Activated CD8-positive, alpha-beta memory T cell treated with anti-CD3 and anti-CD28 coated beads for 48 hours (primary cell): ENCODE measurements at places on chromosomes 1 and 21.

- no peak for DNase-seq
These were observed 245.9 kb downstream of the DISC1 start for GRCh38 chr1:231872461-231872910.

DNA sequence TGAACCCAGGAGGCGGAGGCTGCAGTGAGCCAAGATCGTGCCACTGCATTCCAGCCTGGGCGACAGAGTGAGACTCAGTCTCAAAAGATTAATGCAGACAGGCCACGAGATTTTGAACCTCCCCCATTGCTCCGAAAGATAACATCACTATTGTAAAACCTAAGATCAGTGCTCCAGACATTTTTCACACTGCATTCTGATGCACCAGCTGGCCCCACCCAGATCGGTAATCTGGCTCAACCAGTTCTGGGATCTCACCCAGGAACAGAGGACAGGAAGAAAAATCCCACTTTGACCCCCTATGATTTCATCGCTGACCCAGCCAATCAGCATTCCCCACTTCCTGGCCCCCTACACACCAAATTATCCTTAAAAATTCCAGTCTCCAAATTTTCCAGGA, 10.7 kb upstream of the CSRP1 start:
- no peak for DNase-seq

GRCh38 chr1:238384381-238384780, 493.7 kb upstream of the ZP4 start:
- no peak for DNase-seq

DNA sequence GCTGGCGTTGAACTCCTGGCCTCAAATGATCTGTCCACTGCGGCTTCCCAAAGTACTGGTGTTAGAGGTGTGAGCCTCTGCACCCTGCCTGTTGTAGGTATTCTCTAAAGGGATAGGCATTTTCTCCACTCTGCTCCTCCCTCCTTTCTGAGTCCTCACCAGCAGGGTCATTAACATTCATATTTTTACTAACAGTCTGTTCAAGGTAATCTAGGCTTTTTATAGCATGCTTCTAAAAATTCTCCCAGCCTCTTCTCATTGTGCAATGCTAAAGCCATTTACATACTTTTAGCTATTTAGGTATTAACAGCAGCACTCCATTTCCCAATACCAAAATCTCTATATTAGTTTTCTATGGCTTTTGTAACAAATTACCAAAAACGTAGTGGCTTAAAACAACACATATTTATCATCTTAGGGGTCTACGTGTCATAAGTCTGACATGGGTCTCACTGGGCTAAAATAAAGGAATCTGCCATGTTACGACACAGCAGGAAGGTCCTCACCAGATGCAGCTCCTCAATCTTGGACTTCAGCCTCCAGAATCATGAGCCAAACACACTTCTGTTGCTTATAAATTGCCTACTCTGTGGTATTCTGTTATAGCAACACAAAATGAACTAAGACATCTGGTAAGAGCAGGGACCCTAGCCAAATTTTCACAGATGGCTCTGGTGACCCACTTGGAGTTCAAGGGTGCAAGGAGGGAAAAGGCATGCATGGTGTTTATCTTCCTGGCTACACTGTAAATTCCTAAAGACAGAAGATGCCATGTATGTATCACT, 2.9 kb upstream of the SLC2A7 start:
- DNase-seq = no peak

DNA sequence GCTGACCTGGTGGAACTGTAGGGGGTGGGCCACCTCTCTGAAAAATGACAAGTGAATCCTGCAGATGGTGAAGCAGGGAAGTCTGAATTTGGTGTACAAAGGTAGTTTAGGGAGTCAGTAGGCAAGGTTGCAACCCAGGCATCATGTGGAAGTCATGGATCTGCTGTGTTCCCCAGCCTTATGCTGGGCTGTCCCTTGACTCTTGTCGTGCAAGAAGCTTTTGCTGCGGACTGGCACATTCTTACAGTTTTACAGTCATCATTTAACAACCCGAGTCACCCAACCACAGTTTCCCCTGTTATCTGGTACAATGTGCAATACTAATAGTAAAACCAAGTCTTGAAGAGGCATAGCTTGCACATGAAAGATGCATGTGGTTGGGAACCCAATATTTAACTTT, 13.2 kb downstream of the RHOU start:
- no peak for DNase-seq

GRCh38 chr1:220227393-220227792, 44.9 kb downstream of the RAB3GAP2 start:
- no peak for DNase-seq

GRCh38 chr1:30912913-30913652, 4.5 kb upstream of the SDC3 start:
- DNase-seq = no peak

DNA sequence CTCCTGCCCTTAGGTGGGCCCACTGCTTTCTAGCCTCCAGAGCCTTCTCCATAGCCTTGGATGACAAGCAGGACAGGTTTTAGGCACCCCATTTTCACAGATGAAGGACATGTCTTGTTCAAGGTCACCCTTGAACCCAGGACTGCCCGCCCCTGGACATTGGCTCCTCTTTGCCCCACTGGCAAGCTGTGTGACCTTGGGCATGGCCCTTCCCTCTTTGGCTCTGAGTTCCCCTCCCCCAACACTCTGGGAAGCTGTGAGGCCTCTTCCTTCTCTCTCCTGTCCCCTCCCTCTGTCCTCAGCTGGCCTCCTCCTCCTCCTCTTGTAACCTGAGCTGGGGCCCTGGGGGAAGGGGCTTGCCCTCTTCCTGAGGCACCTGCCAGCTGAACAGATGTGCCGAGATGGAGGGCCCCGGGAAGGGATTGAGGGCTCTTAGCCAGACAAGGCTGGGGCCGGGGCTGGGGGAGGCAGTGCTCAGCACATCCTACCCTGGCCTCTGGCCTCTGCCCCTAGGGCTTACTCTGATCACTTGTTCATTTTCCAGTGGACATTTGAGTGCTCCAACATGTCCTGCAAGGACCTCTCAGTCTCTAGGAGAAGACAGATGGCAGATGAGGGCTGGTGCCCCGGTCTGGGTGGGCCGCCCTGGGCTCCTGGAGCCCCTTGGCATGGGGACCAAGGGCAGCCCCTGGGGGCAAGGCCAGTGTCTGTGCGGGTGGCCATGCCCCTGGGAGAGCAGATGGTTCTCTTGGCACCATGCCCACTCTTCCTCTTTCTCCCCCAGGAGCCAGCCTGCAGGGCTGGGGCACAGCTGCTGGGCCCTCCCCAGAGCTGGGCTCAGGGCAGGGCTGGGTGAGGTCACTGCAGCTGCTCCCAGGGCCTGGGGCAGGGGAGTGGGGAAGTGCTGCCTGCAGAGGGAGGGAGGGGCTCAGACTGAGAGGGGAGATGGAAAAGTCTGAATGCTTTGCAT, 10.7 kb downstream of the FOXO6 start:
- DNase-seq = no peak
